HepG2 (cell line): ENCODE measurements at places on chromosomes 7 and 10. TPM values are rescaled to one million over a fixed set of nuclear protein-coding genes. Genes with fewer than 3 reads are reported as not detected.

Gene ANKRD22
- not detected in 2 replicates for total RNA-seq

DNA sequence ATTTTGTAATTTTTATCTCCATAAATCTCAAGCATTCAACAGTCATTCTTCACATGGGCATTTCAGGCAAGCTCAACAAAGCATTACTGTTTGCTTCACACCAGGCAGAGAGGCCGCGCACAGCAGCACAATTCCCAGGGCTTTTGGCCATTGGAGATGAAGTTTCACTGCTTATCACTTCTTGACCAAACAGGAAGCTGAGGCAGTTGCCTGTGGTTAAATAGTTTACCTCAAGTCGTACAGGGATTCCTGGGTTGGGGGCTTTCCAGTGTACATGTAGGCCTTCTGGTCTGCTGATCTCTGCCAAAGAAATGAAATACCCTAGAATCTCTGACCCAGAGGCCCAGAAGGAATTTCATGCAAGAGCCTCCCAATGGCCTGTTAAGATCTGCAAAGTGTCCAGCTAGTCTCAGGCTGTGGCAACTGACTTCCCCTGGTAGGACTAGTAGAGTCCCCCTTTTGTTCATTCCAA, 11.2 kb upstream of the PRDX3 start:
- no peaks in the 10 kb centered on the region for H3K27me3 ChIP-seq
- H3K4me1 ChIP-seq = peaks cover 35% of the 10 kb centered on the region
- no peaks in the 10 kb centered on the region for H3K36me3 ChIP-seq
- peak; percentile 71 for DNase-seq

Gene RPEL1
- total RNA-seq = 0.04 and 0.10 TPM in 2 replicates

Gene ZNF862
- total RNA-seq = 0.89 and 1.0 TPM in 2 replicates

Gene PAX4
- total RNA-seq = not detected in 2 replicates

DNA sequence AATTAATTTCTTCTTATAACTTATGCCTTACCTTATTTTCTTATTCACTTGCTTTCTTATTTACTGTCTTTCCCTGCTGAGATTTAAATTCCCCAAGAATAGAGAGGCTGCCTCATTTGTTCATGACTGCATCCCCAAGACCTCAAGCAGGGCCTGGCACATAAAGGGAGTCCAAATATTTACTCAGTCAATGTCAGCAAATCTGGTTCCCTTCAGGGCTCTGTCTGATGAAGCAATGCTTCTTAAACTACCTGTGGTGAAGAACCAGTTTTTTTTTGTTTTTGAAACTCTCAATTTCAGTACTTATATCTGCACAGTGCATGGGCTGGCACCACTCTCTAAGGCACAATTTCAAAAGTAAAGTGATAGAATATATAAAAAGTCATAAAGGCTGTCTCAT, 4.7 kb downstream of the ZNF239 start:
- no peak for DNase-seq
- no peak overlapping the region for H3K27ac ChIP-seq
- no peaks in the 10 kb centered on the region for H3K4me1 ChIP-seq
- H3K4me3 ChIP-seq = no peak overlapping the region
- H3K36me3 ChIP-seq = no peaks in the 10 kb centered on the region
